OCI-M1 (cell line): ENCODE measurements at places on chromosomes 3 and 15.

DNA sequence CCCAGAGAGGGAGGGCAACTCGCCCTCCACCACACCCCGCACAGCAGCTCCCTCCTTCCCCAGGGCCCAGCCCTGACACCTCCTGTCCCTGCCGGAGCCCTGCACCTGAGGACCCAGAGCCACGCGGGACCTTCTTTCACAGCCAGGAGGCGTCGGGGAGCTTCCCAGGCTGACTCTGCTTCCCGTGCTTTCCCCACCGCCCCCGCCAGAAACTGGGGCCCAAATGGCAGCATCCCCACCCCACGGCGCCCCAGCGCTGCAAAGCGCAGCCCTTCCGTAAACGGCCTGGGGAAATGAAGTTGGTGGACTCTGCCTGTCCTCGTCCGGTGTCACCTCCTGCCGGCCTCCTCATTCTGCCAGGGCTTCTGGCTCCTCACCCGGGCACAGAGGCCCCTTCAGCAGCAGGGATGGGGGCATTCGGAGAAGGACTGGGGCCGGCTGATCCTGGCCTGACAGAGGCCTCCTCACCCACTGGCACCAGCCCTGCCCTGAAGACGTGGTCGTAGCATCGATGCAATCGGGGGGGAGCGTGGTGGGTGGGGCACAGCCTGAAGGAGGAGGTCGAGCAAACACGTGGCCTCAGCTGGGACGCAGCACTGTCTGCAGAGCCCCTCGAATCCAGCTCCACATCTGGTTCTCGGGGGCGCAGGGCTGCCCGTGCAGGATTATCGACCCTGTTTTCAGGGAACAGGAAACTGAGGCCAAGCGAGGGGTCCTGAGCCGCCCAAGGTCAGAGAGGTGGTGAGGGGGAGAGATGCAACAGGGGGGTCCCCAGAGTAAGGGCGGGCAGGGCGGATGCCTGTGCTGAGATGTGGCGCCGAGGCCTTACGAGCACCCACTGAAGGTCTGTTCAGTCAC lies 235.4 kb downstream of the XXYLT1 start:
- no peak for DNase-seq

DNA sequence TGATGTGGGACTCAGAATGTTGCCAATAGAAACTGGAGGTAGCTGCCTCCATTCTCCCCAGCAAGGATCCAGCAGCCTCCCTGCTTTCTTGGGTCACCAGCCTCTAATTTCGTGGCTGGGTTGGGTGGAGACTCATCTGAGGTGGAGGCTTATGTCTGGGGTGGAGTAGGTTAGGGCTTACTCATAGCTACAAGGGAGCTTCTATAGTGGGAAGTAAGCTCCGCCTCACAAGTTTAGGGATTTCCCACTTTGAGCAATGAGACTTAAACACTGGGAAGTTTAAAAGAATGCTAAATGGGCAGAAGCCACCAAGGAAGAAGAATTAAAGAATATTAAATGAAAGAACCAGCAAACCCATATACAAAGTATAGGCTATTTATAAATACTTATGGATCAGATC lies 63.8 kb downstream of the GJD2 start:
- DNase-seq: peak; percentile 36

GRCh38 chr3:52983336-52983807 lies 62.5 kb downstream of the SFMBT1 start:
- DNase-seq: peak; percentile 83

DNA sequence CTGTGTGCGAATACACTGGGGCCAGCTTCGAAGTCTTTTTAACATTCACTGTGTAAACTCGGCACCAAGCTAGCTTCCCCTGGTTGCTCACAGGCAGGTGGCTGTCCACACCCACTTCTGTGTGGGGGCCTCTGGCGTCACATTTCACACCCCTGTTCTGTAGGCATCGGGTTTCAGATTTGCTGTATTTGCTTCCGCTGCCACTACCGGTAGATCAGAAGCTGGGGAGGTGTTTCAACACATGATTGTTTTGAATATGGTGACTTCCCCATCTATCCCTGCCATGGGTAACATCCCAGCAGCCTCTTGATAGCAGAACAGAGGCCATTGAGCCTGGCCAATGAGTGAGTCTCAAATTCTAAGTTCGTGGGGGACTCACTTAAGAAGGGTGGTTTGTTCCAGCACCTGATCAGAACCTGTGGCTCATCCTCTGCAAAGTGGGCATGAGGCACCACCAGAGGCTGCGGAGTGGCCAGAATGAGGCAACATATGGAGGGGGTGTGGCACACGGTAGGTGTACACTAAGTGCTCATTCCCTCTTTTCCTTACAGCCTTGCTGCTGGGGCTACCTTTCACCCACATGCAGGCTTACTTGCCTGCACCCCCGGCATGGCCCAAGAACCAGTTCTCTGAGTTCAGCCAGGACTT lies 61.5 kb downstream of the IQSEC1 start:
- DNase-seq: peak; percentile 37

GRCh38 chr3:61743686-61744242 lies 182.4 kb downstream of the PTPRG start:
- DNase-seq: no peak

GRCh38 chr15:99486371-99487336 lies 79.1 kb upstream of the MEF2A start:
- no peak for DNase-seq

GRCh38 chr3:197955892-197956477 lies 4.0 kb upstream of the LMLN start:
- no peak for DNase-seq

DNA sequence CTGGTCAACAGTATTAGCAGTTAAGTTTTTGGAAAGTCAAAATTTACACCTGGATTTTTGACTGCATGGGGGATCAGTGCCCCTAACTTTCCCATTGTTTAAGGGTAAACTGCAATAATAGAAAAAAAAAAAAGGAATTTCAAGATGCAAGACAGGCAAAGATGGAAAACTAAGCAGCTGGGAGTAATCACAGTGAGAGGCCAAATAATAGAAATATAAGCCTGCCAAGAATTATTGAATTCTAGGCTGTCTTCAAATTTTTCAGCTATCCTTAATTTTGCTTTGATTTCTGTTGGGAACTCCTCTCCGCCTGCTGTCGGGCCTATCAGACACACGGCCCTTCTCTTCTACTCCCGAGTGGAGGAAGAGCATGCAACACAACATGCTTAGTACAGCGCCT lies 215.5 kb upstream of the LMCD1 start:
- no peak for DNase-seq

DNA sequence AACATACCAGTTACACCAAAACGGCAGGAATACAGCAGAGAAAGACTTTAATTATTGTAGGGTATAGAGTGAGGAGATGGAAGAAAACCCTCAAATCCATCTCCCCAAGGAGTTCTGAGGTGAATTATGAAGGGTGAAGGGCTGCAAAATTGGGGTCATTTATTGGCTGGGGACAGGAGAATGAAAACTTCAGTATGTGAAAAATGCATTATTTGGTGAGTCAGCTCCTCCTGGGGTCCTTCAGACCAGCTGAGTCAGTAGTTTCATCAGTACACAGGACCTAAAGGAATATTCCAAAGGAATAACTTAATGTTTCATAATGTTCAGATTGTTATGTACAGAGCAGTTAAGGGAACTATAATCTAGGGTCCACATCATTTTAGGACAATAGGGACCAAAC lies 566.0 kb downstream of the GBE1 start:
- DNase-seq: no peak

GRCh38 chr3:46065750-46066256 lies 38.5 kb upstream of the XCR1 start:
- DNase-seq: no peak

DNA sequence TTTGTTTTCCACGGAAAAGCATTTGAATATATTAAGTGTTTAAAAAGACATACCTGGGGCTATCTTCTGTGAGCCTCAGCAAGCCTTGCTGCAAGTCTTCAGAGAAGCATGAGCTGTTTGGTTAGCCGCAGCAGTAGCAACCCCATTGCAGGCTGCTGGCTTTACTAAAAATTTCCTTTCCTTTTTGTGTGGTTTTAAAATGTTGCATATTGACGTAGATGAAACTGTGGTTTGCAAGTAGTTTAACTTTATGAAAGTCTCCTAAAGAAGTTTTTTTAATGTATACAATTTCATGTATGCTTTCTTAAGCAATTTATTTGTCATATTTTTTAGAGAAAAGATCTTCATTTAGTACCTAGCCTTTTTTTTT lies at the start of gene GPR171:
Gene GPR171, minus strand, starts transcription at position 166 of the 370 bp plus-strand sequence. CDS start 3,830 bp downstream, outside the sequence.
- no peak for DNase-seq

GRCh38 chr15:64279131-64279530 lies 76.8 kb downstream of the CSNK1G1 start:
- no peak for DNase-seq

- no peak for DNase-seq
Observed at GRCh38 chr3:13539292-13539638, 9.7 kb upstream of the FBLN2 start.

GRCh38 chr15:65263313-65263712 lies 23.4 kb downstream of the PARP16 start:
- no peak for DNase-seq

DNA sequence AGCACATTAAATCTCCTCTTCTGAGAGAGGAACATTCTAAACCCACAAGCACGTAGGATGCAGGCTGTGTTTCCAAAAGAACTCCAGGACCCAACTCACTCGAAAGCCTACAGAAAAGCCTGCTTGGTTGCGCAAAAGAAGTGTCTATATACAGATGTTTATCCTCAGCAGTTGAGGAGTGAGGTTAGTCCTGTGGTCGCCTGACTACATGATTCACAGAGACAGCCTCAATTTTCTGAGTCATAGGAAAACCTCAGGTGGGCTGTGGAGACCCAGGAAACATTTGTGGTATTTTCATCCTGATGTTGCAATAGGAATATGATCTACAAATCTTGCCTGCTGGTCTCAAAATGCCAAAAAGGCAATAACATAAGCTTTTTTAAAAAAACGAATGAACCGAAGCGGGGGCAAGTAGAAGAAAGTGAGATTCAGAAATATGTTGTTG lies 183.8 kb upstream of the THRB start:
- peak; percentile 85 for DNase-seq

DNA sequence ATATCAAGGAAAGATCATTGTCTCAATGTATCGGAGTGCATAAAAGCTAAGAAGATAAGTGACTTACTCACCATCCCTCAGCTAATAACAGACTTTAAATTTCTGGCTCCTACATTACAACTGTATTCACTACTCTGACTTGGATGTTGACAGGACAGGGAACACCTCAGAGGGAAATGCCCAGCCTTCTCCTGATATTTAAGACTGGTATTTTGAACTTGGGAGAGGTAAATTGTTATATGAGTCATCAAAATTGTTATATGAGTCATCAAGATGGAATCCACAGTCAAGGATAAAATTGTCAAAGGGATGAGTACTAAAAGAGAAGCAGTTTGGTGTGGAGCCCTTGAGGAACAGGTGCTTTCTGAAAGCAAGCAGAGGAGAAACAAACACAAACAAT lies 961.4 kb downstream of the VGLL3 start:
- DNase-seq: no peak

DNA sequence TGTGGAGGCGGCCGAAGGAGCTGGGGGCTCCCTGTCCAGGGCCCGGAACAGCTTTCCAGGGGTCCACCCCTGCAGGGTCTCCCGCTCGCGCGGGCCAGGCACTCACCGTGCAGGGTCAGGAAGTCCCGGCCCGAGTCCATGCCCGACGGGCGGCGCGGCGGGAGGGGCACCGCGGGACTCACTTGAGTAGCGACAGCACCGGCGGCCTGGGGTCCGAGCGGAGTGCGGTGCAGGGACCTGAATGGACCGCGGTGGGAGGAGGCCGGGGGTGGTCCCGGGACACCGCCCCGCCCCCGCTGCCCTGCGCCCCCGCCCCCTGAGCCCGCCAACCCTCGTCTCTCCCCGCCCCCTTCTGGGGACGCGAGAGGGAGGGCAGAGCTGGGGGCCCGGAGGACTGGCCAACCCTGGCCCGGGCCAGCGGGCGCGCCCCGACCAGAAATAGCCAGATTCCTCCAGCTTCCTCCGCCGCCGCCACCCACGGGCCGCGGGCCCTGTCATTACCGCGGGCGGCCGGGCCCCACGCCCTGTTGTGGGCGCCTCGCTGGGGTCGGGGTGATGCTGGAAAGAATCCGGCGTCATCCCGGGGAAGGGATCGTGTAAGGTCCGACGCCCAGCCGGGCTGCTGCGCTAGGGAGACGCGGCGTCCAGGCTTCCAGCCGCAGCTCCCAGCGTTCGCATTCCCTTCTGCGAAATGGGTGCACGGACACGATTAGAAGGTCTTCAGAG lies at the start of gene PLCD1:
Gene PLCD1, minus strand, starts transcription at position 243 of the 726 bp plus-strand sequence. Its CDS starts 103 bp downstream, at position 140.
- DNase-seq: no peak

DNA sequence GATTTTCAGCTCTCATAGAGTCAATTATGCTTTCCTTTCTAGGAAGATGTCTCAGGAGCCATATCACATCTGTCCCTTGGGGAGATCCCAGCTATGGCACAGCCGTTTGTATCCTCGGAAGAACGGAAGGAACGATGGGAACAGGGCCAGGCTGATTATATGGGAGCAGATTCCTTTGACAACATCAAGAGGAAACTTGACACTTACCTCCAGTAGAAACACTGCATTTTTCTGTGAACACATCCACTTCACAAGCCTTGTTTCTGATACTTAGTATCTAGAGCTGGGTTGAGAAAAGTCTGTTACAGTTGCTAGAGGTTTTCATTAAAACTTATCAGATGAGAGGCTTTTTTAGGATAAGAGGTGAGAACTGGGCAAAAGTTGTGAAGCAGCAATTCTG lies 35.4 kb downstream of the GYG1 start:
- no peak for DNase-seq

- no peak for DNase-seq
Observed at GRCh38 chr3:175057401-175057800, 198.3 kb downstream of the NAALADL2 start.
